ENCODE measurements at places on chromosomes 3 and 15.

- no peak for DNase-seq
Observed at GRCh38 chr3:191139736-191140135, 59.3 kb upstream of the OSTN start.

DNA sequence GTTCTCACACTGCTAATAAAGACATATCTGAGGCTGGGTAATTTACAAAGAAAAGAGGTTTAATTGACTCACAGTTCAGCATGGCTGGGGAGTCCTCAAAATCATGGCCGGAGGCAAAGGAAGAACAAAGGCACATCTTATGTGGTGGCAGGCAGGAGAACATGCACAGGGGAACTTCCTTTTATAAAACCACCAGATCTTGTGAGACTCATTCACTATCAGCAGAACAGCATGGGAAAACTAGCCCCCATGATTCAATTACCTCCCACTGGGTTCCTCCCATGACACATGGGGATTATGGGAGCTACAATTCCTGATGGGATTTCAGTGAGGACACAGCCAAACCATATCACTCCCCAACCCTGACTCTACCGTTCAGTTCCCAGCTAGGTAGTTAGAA, 59.7 kb upstream of the MINAR1 start:
- no peak for DNase-seq

- no peak for DNase-seq
Observed at GRCh38 chr3:140559546-140559945, 118.3 kb upstream of the TRIM42 start.

GRCh38 chr3:141444586-141445285, 42.1 kb upstream of the RASA2 start:
- DNase-seq = no peak

- no peak for DNase-seq
Observed at GRCh38 chr3:67292356-67293121, 294.4 kb downstream of the KBTBD8 start.

DNA sequence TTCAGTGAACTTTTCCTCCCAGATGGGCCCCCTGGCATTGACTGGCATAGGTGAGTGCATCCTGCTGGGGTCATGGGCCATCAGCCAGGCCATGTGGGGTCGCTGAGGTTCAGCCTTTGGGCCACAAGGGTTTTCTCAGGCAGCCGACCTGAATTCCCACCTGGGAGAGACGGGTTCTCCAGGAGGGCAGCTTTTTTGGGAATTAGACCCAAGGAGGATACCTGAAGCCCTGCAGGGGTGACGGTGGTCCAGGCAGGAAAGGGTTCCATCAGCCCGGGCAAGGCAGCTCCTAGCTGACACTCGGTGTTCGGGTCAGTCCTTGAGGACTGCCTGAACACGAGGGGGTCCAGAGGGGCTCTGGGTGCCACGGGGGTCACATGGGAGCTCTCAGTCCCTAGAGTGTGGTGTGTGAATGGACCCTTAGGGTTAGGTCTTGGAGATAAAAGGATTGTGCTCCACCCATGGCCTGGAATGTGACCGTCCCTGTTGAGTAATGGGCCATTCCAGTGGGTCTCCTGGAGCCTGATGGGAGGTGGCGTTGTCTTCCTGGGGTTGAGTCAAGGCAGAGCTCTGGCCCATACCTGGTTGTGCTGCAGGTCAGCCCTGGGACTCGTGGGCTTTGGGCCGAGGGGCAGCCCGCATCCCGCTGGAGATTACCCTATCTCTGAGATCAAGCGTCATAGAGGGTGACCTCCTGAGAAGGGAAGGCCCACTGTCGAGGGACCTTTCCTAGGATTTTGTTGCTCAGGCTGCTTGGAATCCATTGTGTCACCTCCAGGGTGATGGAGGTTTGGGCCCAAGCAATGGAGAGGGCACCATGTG, 192.8 kb downstream of the UBE3A start:
- no peak for DNase-seq

- DNase-seq = no peak
Observed at GRCh38 chr3:102237181-102237580, 197.6 kb upstream of the ZPLD1 start.

DNA sequence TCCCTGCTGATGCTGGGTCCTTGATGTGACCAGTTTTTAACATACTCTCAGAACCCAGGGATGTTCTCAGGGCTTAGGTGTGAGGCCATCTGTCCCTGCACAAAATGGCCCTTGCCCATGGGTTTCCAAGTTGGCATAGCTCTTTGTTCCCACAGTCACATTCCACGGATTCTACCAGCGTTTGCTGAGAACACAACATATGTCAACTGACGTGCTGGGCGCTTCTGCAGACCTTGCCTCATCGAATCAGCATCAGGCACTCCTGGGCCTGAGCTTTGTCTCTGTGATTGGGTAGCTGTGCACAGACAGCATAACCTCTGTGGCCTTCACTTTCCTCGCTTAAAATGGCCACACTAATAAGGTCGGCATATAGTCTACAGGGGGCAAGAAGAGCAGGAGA, 69.0 kb downstream of the MGLL start:
- no peak for DNase-seq

- DNase-seq = no peak
Observed at GRCh38 chr3:73801444-73801843, 176.7 kb upstream of the PDZRN3 start.

GRCh38 chr3:171654809-171655208, 155.5 kb downstream of the PLD1 start:
- no peak for DNase-seq

- peak; percentile 34 for DNase-seq
Observed at GRCh38 chr15:100918034-100918689, 995 bp upstream of the LRRK1 start.

DNA sequence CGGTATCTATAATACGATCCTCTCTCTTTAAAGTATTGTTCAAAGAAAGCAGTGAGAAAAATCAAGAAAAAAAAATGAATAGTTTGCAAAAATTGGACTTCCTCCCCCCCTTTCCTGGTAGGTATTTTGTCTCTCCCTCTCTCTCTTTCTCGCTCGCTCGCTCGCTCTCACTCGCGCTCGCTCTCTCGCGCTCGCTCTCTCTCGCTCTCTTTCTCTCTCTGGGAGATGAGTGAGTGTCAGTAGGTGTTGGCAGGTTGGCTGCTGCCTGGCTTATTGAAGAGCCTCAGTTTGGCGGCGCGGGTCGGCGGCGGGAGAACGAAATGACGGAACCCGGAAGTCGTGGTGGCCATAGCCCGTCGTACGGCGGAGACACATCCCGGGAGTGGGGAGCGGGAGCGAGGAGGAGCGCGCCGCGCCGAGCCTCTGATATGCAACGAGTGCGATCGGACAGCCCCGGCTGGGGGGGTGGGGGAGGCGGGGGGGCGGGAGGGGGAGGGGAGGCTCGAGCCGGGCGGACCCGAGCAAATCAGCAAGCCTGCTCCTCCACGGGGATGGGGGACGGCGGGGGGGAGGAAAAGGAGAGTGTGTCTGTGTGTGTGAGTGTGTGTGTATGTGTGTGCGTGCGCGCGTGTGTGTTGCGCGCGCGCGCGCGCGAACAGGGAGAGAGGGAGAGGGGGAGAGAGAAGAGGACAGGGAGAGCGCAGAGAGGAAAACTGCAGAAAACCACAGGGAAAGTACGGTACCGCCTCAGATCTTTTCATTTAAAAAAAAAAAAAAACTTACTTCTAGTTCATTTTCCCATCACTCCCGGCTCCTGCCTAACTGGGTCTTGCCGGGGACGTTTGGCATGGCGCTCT, at the start of gene MEIS2:
MEIS2 (minus strand) TSS at position 441 of the 857 bp plus-strand sequence. CDS start 1,083 bp downstream, outside the sequence.
- DNase-seq = no peak

DNA sequence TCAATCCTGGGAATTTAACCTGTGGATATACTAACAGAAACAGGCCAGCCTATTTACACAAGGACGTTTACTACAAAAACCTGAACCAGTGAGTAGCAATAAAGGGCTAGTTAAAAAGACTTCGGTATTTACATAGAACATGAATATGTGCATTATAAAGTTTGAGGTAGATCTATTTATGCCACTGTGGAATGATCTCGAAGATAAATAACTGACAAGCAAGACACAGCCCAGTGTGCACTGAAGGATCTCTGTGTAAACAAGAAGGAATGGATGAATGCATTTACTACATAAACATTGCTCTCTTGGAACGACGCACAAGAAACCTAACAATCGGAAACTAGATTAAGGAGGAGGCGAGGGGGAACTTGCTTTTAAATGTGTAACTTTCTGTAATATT, 132.0 kb upstream of the NSMCE3 start:
- no peak for DNase-seq

GRCh38 chr3:52313774-52314188, 2.3 kb upstream of the DNAH1 start:
- DNase-seq = peak; percentile 13

DNA sequence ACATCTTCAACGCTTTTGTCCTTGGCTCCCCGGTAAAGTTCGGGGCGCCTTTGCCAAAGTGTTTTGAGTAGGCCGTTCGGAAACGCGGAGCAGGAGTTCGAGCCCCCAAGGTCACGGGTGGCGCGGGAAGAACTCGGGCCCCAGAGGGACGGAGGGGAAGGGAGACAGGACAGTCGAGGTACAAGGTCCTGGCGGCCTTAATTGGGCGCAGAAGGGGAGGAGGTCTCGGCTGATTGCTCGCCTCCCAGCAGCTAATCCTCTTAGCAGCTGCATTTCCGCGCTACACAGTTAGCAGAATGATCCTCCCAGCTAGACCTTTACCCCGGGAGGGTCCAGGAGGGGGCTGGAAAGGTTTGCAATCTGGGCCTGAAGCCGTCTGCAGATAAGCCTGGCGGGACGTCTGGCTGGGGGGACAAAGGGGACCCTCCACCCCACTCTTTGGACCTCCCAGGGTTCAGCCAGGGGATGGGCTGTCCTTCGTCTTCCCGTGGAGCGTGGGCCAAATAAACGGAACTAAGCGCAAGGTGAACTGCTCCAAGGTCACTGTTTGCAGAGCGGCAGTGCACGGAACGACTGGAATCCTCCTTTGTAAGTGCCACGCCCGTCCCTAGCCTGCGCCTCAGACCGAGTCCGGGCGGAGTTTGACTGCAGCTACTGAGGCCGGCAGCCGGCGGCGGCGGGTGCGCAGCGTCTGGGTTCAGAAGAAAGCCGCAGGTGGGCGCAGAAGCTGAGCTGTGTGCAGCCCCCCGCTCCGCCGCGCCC, 7.2 kb downstream of the EOMES start:
- DNase-seq = peak; percentile 26

DNA sequence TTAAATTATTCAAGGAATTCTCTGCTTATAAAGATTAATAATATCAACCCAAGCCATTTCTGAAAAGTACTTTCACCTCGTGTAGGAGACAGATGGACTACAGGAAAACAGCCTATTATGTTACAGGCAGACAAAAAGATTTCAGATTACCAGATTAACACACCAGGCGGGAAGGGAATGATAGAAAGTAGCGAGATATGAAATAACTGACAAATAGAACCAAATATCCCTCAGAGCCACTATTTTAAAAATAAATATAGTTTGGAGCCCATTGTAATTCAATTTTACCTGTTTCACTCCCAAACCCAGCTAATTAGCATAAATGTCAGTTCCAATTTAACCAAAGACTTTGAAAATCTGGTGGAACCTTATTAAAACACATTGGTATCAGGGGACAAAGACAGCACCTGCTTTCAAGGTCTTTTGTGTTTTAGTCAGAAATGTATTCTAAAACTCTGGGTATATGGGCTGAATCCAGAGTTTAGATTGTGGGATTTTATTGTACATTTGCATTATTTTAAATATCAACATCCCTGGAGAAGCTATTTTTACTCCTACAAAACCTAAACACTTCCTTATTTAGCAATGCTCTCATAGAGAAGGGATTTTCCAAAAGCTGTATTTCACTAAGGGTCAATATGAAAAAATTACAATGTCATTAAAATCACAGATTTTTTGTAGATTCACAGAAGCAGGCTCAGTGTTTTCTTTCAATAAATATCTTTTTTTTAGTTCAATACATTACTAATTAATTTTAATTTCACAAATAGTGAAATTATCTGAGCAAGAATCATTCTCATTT, 138.4 kb downstream of the TNIK start:
- no peak for DNase-seq

- DNase-seq = no peak
Observed at GRCh38 chr3:63921741-63922482, 9.7 kb upstream of the SCAANT1 start.

GRCh38 chr15:66018488-66018797, 149.2 kb downstream of the RAB11A start:
- no peak for DNase-seq

DNA sequence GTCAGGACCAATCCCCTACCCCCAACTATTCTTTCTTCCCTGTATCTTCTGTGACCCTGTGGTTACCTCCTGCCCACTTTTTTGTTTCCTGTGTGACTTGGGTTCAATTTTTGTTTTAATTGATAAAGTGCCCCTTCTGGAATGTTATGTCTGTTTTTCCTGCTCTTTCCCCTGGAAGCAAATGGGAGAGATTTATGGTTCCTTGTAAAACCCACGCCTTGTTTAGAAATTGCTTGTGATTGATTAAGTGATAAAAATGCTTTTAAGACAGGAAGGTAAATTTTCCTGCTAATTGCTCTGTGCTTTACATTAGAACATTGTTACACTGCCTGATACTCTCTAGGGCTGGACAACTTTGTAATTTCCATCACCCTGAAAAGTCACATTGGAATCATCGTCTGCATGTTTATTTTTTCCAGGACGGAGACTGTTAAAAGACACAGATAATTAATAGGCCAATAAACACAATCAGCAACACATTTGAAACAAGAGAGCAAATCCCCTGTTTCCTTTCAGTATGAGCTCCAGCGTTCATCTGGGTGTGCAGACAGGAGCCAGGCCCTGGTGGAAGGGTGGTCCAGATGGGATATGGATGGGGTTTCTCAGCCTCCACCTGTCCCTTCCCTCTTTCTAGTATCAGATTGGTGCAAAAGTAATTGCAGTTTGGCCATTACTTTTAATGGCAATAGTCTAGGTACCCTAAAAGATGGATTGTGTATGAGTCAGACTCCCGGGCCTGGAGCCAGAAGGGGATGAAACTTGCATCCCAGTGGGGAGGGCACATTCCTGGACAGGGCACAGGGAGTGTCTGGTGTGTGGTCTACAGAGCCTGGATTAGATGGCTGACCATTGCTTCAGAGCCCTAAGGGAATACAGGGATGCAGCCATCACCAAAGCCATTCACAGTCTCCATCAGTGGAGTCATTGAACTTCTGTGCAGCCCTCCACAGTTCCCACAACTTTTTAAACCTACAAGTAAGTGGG, 58.1 kb upstream of the AGBL1 start:
- DNase-seq = no peak

DNA sequence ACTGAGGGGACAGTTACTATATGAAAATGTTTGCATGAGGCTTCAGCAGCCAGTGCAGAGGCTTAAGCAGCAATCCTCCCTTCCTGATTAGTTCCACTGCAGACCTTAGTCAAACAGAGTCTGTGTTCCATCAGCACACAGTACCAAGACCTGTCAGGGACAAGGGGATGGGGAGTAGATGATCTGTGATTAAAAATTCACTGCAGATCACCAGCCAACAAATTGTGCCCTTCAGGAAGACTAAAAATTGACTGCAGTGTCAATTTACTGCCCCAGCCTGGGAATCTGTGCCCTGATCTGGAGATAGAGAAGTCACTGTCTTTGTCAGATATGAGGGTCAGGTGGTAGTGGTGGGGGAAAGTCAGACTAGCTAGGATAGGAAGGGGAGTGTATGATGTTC, 13.8 kb upstream of the NMNAT3 start:
- DNase-seq = no peak

DNA sequence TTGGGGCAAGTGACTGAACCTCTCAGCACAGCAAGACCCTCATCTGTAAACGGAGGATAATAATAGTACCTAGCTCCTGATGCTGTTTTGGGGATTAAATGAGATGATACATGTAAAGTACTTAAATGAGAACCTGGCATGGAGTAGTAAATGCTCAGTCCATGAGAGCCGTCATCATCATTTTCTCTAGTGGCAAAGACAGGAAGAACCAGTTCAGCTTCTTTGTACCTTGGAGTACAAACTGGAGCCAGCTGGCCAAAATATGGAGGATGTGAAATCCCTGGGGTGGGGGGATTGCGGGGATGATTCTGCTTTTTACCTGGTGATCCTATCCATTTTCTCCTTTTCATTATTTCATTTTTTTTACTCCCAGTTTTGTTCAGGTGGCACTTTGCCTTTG, 204.2 kb upstream of the LRRN1 start:
- DNase-seq = no peak

All from CD4-positive, alpha-beta T cell treated with Interleukin-4 for 4 hours (primary cell).